ENCODE measurements at places on chromosomes 6 and 20.

- no peak for DNase-seq
Measured at GRCh38 chr6:167996424-167997199, 859 bp upstream of the KIF25 start.

- no peak for DNase-seq
Measured at GRCh38 chr20:9082741-9083140, 13.9 kb downstream of the PLCB4 start.

DNA sequence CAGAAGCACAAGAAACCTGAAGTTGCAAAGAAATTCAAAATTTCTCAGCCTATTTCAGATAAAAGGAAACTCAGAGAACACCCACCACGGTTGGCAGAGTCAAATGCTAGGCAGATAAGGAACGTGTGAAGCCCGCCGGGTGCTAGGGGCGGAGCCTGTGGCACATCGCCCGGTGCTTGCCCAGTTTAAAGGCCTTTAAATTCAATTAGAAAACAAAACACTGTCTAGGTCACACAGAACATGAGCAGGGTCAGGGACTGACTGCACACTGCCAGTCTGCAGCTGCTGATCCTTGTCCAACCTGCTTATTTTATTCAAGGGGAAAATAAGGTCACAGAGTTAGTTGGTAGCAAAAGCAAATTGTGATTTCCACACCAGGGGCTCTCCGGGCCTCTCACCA lies 75.8 kb downstream of the PSMG4 start:
- no peak for DNase-seq

GRCh38 chr6:56794421-56794820 lies 151.7 kb upstream of the DST start:
- no peak for DNase-seq

- no peak for DNase-seq
Measured at GRCh38 chr6:42402184-42402583, 49.5 kb downstream of the TRERF1 start.

GRCh38 chr6:97294451-97294850 lies 11.4 kb upstream of the MMS22L start:
- DNase-seq = no peak

- no peak for DNase-seq
Measured at GRCh38 chr6:151497905-151498304, 4.1 kb downstream of the CCDC170 start.

GRCh38 chr6:161066511-161066910 lies 74.9 kb downstream of the MAP3K4 start:
- DNase-seq = no peak

DNA sequence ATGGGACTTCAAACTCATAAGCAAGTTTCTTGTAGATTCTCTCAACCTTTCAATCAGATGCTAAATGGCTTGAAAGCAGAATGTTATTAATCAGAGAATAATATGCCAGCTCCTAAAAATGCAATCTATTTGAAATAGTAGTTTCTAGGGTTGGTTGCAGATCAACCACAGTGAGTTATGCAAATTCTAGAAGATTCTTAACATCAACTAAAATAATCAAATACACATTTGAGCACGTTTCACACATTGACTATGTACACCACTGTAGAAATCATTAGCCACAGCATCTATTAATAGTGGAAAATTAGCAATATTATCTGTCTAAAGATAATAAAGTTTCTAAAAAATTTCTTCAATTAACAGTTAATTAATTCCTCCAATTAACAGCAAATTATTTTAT lies 141.9 kb upstream of the GJE1 start:
- DNase-seq = no peak

DNA sequence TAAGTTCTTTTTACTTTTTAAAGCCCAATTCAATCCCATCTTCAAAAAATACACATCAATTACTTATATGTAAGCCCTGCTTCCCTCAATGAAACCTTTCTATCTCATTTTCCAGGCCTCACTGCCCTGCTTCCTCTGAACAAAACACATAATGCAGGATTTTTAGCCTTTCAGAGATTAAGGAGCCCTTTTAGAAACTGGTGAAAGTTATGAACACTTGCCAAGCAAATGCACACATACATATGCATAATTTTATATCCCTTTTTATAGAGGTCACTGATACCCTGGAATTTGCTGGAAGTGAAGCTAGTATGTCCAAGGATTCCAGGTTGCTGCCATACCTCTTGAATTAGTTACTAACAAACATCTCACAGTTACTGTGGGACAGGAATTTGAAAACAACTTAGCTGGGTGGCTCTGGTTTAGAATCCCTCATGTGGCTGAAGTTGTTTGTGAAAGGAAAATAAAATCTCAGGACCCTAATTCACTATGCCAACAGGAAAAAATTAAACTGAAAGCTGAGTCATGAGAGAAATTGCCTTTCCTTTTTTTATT lies 75.8 kb downstream of the UBE3D start:
- no peak for DNase-seq

- no peak for DNase-seq
Measured at GRCh38 chr20:58374027-58374850, 14.8 kb upstream of the VAPB start.

- DNase-seq = no peak
Measured at GRCh38 chr6:21955053-21955595, 341.7 kb downstream of the PRL start.

- peak; percentile 16 for DNase-seq
Measured at GRCh38 chr6:53866226-53866625, 71.4 kb downstream of the LRRC1 start.

DNA sequence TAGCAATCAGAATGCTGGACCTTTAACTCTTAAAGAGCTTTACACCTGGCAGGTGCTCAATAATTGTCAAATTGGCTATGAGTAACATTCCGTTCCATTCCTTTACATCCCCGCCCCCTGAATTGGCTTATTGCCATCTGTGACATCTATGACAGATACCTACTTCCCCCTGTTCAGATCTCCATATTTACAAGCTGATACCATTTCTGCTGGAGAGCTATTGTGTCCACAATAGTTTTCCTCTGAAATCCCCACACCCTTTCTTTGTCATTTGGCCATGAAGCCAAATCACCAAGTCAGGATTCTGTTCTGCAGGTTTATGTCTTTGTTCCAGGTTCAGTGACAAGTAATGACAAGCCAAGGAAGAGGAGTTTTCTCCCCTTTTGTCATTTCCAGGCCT lies 3.2 kb downstream of the CDH26 start:
- no peak for DNase-seq

- DNase-seq = no peak
Measured at GRCh38 chr6:156174031-156174890, 602.9 kb upstream of the ARID1B start.

- DNase-seq = no peak
Measured at GRCh38 chr6:132933090-132933489, 118.7 kb downstream of the RPS12 start.

DNA sequence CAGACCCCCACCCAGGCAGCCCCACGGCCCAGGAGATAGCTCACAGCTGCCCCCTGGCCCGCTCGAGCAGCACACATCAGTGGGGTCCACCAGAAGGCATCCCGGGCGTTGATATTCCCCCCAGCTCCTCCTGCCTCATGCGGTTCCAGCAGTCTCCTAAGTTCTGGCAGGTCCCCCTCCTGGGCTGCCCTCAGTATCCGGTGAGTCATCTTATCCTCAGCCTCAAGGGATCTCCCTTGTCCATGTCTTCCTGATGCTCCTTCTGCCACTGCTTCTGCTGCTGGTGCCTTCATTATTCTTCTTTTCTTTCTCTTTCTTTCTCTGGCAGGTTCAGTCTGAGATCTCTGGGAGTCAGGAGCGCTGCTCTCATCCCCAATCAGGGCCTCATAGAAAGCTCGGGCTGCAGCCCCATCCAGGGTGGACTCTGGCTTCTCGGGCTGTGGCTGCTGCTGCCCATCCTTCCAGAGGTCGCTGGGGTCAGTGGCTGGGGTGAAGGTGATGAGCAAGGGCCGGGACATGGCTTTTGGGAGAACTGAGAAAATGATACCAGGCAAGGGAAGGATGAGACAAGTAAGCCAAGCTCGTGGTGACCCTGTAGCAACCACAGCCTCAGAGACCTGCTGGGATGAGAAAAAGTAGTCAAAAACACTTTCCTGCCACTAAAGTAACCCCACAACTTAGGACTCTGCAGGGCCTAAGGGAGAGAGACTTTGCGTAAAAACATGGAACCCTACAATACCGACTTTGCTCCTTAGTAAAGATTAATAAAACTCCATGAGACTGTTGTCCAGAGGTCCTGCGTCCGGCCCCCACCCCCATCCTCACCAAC lies 622 bp downstream of the GPANK1 start:
- no peak for DNase-seq

DNA sequence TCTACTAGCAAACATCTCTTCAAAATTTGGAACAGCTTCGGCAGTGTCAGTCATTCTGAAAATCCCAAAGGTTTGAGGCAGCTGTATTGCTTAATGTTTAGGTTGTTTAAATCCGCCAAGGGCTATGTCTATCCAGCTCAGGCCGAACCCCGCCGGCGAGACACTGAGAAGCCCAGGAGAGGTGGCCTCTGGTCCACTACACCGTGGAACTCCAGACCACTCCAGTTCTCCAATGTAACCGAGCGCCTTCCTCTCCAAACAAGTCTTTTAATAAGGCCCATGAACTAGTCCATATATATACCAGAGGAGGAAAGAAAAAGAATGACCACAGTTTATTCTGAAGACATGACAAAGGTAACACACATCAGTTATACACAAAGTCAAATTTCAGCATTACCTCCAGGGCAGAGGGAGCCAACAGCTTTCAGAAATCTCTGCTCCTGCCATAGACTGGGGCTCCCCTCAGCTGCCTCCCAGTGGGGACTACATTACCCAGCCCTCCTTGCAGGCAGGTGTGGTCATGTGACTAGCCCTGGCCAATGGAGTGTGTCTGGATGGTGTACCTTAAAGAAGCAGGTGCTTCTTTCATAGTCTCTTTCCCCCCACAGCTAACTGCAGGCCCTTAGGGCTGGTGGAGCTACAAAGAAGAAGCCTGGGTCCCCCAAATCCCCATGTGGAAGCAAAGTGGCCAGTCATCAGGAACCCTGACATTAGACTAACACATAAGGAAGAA lies at the start of gene RAMACL:
Gene RAMACL (minus strand): TSS at position 255 of the 733 bp plus-strand sequence. CDS start 201 bp downstream, at position 54.
- no peak for DNase-seq

GRCh38 chr20:47809161-47809960 lies 24.1 kb upstream of the SULF2 start:
- no peak for DNase-seq

DNA sequence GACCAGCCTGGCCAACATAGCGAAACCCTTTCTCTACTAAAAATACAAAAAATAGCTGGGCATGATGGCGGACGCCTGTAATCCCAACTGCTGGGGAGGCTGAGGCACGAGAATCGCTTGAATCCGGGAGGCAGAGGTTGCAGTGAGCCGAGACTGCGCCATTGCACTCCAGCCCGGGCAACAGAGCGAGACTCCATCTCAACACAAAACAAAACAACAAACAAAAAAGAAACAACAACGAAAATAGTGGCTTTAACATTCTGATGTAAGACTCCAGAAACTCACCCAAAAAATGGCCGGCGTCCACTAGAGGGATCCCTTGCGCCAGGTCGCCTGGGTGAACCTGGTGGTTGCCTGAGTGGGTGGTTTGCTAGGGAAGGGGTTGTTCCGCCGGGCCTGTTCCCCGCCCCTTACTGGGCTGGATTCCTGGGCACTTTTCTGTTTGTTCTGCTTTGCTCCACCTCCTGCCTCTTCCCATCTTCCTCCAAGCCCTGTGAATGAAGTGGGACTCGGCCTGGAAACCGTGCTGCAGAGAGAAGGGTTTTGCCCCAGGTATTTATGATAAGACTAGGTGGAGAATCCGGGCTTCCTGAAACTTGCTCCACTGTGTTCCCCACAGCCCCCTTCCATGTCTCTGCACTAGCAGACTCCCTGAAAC lies 1.5 kb downstream of the PABPC1L start:
- DNase-seq = peak; percentile 54

DNA sequence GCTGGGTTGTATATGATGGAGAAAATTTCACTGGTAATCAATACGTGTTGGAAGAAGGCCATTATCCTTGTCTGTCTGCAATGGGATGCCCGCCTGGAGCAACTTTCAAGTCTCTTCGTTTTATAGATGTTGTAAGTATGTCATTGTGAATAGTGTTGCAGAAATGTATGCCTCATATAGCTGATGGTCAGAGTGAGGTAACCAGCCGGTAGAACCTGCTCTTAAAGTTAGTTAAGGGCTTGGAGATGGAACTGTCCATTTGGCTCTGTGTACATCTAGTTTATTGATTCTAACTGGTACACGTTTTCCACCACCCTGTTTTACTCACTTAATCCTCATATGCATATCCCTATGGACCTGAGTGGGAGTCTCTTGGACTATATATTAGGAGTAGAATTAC lies 73.5 kb downstream of the RTN4IP1 start:
- no peak for DNase-seq

Data from left lung (tissue), 14 donors.